KBM-7 (cell line): ENCODE measurements at places on chromosomes 13 and 19.

GRCh38 chr19:23777216-23777615 lies 18.5 kb upstream of the ZNF681 start:
- no peak for DNase-seq

- DNase-seq = peak; percentile 76
Observed at GRCh38 chr13:20924758-20925394, 22.3 kb upstream of the XPO4 start.

GRCh38 chr19:47417746-47418691 lies 1.3 kb downstream of the MEIS3 start:
- DNase-seq = no peak

DNA sequence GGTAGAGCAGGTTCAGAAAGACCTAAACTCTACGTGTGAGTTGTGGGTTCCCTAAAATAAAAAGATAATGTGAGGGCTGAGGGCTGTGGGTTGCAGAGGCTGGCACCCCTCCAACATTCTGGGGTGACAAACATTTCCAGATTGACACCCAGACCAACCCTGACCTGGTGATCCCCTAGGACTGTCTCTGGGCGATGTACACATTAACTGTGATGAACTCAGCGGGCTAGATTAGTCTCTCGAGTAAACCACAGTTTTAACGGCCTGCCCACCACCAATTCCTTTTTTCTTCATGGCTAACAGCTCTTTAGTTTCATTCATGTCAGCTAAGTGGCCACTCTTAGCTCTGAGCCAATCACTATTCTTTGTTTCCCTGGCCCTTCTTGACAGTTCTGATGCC lies 24.8 kb downstream of the SIAH3 start:
- DNase-seq = peak; percentile 40

DNA sequence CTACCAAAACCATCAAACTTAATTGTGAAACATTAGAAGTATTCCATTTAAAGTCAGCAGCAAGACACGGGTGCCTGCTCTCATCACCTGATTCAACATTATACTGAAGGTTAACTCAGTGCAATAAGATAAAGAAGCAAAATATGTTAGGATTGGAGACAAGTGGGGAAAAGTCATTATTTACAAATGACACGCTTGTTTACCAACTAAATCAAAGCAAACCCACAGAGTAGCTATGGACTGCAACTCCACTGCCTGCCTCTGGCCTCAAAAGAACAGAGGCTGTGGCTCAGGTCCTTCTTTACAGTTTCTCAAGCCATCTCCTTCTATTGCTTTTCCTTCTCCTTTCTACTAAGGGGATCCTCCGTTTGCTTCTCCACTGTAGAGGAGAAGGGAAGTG lies 21.0 kb upstream of the ATP12A start:
- no peak for DNase-seq

DNA sequence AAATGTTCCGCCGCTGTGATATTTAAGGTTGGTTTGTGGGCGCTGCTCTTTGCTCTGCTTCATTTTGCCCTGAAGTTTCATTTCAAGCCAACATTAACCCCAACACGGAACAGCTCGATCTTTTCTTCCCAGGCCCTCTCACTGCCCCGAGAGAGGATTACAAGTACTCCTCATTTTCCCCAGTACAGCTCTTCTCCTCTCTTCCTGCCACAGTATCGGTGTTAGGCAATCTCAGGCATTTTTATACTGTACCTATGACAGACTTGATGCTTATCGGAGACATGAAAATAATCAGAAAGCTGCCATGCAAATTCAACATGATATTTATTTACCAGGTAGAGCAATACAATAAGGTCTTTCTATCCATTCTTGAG lies 1.3 kb upstream of the EDNRB start:
- no peak for DNase-seq

DNA sequence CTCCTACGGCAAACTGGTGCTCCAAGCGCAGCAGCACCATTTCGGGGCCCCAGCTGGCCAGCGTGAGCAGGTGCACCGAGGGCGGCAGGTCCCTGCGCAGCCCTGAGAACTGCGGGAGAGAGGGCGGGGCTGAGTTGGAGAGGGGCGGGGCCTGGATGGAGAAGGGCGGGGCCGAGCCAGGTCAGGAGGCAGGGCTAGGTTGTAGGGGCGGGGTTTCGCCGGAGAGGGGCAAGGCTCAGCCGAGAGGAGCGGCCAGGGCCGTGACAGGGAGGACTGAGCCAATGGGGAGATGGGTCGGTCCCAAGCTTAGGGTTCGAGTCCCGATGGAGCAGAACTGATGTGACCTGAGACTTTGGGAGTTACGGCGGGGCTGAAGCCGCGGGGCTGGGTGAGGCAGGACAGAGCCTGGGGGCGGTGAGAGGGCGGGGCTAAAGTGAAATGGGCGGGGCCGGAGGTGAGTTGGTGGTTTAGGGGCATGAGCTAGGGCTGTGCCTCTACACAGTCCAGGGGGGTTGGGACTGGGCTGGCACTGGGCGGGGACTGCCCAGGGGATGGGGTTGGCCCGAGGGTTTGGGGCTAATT lies 19.0 kb downstream of the MAN2B1 start:
- DNase-seq = no peak

GRCh38 chr19:13761423-13761822 lies 2.9 kb upstream of the MRI1 start:
- DNase-seq = no peak

DNA sequence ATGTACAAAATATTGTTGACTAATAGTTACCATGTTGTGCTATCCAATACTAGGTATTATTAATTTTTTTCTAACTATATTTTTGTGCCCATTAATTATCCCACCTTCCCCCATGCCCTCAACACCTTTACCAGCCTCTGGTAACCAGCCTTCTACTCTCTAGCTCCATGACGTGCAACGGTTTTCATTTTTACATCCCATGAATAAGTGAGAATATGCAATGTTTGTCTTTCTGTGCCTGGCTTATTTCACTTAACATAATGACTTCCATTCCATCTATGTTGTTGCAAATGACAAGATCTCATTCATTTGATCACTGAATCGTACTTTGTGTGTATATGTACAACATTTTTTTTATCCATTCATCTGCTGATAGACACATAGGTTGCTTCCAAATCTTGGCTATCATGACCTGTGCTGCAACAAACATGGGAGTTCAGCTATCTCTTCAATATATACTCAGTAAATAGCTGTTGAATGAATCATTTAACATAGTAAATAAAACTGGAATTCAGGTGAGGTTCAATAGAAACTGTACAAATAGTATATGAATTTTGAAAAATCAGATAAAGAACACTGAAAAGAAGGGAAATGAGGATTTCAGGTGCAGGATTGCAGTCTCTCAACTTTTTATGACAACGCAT lies 509.0 kb upstream of the MIR17HG start:
- no peak for DNase-seq

GRCh38 chr19:28400953-28401671 lies 811.8 kb downstream of the UQCRFS1 start:
- DNase-seq = no peak

DNA sequence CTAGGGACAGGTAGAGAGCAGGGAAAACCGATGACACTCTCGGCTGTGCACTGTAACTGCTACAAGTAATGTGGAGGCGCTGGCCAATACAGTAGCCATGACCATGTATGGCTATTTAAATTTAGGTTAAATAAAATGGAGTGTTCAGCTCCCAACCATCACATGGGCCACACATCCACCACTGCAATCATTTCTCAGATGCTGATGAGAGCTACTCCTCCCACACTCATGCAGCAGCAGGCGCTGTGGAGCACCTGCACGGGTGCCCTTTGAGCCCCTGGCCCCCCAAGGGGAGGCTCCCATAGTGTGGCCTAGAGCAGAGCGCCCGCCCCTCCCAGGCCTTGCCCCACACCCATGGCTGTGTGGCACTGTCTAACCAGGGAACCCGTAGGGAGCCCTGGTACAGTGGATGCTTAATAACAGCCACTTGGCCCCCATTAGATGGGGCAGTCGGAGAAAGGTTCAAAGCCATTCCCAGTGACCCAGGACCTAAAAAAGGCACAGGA lies 6.0 kb downstream of the ACP4 start:
- peak; percentile 53 for DNase-seq

DNA sequence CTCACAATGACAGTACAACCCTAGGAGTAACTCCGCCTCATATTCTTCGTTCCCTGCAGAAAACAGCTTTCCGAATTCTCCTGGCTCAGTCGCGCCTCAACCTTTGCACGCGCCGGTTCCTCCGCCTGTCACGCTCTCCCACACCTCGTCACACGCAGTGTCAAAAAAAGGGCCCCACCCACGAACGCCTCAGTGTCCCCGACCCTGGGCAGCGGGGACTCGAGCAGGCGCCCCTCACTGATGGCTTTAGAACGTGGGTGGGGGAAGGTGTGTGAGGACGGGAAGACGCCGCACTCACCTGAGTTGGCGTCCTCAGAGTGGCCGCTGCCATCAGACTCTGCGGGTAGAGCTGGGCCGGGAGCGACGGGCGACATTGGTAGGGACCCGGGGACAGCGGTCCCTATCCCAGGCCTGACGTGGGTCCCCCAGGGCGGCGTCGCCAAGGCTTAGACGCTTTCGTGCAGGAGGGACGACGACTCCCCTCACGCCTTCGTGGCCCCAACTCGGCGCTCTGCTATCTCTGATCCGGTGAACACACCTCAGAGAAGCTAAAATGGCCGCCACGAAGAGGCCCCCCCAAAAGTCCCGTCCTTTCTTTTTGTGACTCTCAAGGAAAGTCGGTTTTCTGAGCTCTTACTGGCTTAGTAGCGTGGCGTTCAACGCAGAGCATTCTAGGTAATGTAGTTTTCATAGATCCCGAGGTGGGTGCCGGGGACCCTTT lies at the start of gene ZNF154:
Gene ZNF154 (minus strand): TSS at position 564 of the 721 bp plus-strand sequence. CDS start 233 bp downstream, at position 331.
- DNase-seq = no peak

GRCh38 chr13:44936246-44936645 lies 53.0 kb downstream of the NUFIP1 start:
- no peak for DNase-seq

- no peak for DNase-seq
Observed at GRCh38 chr13:36031490-36031889, 99.7 kb downstream of the DCLK1 start.

- DNase-seq = peak; percentile 32
Observed at GRCh38 chr13:80058626-80059025, 282.3 kb downstream of the SPRY2 start.

DNA sequence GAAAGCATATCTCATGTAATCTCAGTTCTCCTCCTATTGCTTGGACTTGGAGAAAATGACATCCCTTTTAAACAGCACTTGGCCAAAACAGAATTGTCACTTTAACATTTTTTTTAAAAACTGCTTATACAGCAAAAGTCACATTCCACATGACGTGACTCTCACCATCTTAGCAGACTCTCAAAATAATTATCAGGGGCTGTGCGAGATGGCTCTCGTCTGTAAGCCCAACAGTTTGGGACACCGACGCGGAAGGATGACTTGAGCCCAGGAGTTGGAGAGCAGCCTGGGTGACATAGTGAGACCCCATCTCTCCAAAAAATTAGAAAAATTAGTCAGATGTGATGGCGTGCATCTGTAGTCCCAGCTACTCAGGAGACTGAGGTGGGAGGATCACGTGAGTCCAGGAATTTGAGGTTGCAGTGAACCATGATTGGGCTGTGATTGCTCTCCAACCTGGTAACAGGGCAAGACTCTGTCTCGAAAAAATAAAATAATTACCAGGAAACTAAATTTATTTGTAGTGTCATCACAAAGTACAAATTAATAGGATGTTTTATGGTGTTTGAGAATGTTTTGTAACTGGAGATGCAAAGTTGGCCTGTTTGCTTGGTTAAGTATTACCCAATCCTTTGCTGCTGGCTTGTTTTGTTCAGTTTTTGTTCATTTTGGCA lies 8.8 kb downstream of the SAFB start:
- no peak for DNase-seq

DNA sequence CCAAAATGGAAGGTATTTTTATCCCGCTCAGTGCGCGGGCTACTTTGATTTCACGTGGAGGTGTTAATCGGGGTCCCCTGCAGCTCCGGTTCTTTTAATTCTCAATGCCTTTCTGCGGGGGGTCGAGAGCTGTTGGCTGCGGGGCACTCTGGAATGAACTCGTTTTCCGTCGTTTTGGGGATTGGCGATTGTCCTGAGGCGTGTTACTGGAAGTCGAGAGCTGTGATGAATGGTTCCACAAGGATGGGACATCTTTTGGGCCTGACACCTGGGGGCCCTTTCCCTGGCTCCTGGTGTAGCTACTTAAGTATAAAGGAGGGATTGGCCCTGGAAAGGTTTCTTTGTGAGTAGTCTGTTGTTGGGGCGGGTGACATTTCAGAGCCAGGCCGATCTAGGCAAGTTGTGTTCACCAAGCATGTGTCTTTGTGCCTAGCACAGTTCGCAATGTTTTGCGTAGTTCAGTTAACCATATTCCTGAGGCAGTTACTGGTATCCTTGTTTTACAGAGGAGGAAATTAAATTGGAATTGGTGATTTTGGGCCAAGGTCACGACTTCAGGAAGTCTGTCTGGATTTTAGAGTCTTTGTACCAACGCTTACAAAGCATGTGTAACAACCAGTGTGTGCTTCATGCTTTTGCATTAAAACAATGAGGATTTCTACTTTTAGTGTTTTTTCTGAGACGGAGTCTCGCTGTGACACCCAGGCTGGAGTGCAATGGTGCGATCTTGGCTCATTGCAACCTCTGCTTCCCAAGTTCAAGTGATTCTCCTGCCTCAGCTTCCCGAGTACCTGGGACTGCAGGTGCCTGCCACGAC lies 846 bp downstream of the RPL13A start:
- peak; percentile 26 for DNase-seq

DNA sequence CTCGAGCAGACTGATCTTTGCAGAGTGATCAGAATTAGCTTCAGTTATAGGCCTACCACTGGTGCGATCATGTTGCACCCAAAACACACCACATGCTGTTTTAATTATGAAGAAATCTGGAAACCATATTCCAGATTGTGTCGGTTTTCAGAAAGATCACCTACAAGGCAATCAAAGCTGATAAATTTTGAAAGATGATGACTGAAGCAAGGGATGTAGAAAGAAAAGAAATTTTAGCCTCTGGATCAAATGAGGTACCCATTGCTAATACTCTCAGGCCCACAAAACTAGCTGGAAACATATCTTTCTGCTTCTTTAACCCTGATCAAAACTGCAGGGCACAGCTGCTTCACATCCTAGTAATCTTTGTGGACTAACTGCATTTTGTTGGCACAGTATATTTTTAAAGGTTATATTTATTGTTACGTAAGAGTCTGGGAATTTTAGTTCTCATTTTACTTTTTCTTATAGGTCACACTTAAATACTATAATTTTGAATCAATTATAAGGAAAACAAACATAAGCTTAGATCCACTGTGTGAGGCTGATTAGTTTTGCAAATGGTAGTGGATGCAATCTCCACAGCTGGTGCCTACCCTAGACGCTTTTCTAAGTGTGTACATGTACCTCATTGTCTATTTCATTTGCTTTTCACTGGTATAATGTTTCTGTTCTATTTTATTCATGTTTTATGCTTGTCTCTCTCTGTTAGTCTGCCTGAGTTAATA lies 150.9 kb downstream of the RGCC start:
- DNase-seq = no peak

DNA sequence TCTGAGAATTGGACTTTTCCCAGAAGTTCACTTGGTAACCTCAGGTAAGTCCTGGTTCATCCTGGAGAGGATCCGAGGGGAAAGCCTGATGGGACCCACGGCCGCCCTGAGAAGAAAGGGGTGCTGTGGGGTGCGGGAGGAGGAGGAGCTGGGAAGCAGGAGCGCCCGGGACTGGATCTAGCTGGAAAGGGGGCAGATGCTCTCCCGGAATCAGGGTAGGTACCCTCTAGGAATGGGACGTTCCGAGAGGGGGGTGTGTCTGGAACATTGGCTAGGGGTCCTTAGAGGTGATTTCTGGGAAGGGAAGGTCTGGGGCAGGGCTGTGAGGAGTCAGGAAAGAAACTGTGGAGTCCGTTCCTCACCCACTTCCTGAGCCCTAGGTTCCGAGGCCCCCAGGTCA lies 38.7 kb upstream of the ZNF492 start:
- no peak for DNase-seq
